ENCODE measurements at places on chromosomes 12 and 14.

DNA sequence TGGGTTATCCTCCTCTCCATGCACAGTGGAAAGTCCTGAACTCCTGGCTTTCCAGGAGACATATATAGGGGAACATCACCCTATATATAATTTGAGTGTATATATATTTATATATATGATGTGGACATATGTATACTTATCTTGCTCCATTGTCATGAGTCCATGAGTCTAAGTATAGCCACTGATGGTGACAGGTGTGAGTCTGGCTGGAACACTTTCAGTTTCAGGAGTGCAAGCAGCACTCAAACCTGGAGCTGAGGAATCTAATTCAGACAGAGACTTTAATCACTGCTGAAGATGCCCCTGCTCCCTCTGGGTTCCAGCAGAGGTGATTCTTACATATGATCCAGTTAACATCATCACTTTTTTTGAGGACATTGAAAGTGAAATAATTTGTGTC is 4.4 kb downstream of the SSTR1 start:
- peaks cover 44% of the 10 kb centered on the region for H3K4me1 ChIP-seq
- H3K4me3 ChIP-seq: no peak overlapping the region

GRCh38 chr14:101290611-101291010 is 270.7 kb upstream of the DIO3 start:
- no peak for DNase-seq
- no peaks in the 10 kb centered on the region for H3K4me1 ChIP-seq
- no peak overlapping the region for H3K4me3 ChIP-seq
- no peaks in the 10 kb centered on the region for H3K36me3 ChIP-seq
- H3K27ac ChIP-seq: no peak overlapping the region
- no peaks in the 10 kb centered on the region for H3K27me3 ChIP-seq

GRCh38 chr12:132079200-132079599 is 64.9 kb downstream of the DDX51 start:
- H3K4me1 ChIP-seq: peaks cover 5% of the 10 kb centered on the region
- H3K27me3 ChIP-seq: no peaks in the 10 kb centered on the region
- no peak overlapping the region for H3K4me3 ChIP-seq
- H3K36me3 ChIP-seq: no peaks in the 10 kb centered on the region

- H3K4me1 ChIP-seq: no peaks in the 10 kb centered on the region
- no peaks in the 10 kb centered on the region for H3K27me3 ChIP-seq
- H3K4me3 ChIP-seq: no peak overlapping the region
- no peak for DNase-seq
- H3K36me3 ChIP-seq: no peaks in the 10 kb centered on the region
These were observed 309.2 kb upstream of the TBX3 start for GRCh38 chr12:114993165-114993564.

DNA sequence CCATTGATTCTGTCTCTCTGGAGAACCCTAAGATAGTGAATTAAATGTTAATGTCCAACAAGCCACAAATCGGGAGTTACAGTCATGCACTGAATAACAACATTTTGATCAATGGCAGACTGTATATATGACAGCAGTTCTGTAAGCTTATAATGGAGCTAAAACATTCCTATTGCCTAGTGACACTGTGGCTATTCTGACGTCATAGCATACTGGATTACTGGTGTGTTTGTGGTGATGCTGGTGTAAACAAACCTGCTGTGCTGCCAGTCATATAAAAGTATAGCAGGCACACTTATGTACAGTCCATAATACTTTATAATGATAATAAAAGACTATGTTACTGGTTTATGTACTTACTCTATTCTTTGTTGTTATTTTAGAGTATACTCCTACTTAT is 56.7 kb upstream of the BICD1 start:
- no peaks in the 10 kb centered on the region for H3K36me3 ChIP-seq
- no peaks in the 10 kb centered on the region for H3K27me3 ChIP-seq
- no peak overlapping the region for H3K27ac ChIP-seq
- no peak overlapping the region for H3K4me3 ChIP-seq
- DNase-seq: no peak

DNA sequence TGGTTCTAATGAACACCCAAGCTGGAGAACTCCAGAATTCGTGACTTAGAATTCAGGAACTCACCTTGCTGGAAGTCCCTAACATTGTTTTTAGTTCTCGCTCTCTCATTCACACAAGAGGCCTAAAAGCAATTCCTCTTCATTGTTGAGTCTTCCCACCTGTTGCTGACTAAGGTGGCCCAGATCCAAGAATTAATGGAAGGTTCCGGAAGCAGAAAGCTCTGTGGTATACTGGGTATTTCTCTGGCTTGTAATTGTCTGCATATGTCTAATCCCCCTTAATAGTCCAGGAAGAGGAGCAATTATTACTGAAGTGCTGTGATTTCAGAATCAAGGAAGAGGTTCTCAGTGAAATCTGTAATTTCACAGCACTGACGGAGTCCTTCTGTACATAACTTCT is 31.4 kb downstream of the TMEM233 start:
- H3K4me1 ChIP-seq: no peaks in the 10 kb centered on the region
- H3K36me3 ChIP-seq: no peaks in the 10 kb centered on the region
- no peaks in the 10 kb centered on the region for H3K27me3 ChIP-seq
- no peak overlapping the region for H3K4me3 ChIP-seq

DNA sequence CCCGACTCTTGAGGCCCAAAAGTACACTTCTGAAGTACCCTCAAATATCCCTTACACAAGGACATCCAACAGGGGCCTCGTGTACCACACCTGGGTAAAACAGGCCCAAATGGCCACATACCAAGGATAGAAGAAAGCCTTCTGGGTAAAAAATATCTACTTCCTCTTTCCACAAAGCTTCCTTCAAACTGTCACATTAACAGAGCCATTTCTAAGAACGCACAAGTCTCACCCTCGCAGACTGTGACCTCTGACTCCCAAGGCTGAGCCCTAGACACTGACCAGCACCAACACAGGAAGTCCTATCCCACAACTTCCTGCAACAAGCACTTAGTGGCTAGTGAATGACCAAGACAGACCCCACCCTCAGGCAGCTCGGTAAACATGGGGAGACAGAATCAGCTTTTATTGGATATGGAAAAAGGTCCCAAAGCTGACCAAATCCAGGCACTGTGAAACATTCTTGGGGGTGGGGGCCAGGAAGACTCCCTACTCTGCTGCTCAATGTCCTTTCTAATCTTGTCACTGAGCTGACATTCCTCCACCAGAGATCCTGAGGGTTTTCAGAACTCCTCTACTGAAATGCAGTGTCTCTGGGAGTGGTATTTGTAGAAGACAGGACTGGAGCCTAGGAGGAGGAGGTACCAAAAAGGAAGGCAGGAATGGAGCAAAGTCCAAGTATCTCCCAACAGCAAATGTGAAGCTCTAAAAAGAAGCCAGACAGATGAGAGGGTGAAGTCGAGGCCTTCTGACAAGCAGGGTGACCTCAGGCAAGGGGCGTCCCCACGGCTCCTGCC is 15.9 kb downstream of the KCTD10 start:
- H3K27me3 ChIP-seq: no peaks in the 10 kb centered on the region
- DNase-seq: peak; percentile 22
- H3K36me3 ChIP-seq: no peaks in the 10 kb centered on the region
- H3K27ac ChIP-seq: peak overlapping the region; percentile 61
- peaks cover 37% of the 10 kb centered on the region for H3K4me1 ChIP-seq

DNA sequence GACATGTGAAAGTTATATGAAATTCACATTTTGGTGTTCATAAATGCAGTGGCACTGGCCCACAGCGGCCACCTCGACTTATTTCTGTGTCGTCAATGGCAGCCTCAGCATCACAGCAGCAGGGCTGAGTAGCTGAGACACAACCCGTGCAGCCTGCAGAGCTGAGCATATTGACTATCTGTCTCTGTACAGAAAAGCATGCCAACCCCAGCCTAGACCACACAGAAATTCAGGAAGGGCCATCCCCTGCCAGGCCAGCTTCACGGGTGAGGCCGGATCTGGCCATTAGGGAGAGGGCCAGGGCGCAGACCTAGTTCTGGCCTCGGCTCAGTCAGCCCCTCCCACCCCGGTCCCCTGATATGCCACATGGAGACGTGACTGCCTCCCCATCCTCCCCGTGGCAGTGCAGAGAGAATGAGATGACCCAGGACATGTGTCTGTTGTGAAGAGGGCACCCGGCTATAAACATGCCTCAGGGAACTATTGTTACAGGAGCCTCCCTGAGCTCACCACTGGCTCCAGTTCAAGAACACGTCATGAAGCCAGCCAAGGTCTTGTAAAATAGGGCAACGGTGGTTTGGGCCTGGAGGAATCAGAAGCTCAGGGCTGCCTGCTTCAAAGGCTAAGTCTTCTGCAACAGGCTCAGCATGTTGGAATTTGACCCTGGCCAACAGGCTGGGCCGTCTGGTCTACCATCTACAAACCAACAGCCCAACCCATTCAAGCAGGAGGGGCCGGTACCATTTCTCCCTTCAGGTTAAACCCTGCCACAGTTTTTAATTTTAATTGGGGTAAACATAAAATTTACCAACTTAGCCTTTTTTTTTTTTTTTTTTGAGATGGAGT is 25.5 kb downstream of the SCARB1 start:
- H3K27ac ChIP-seq: peak overlapping the region; percentile 65
- no peaks in the 10 kb centered on the region for H3K27me3 ChIP-seq

All from body of pancreas (tissue), 4 donors.